ENCODE measurements at places on chromosomes 5 and 9.

- DNase-seq: no peak
Measured at GRCh38 chr5:119341452-119342349, 14.1 kb upstream of the TNFAIP8 start.

GRCh38 chr5:58965677-58966414 is 383.0 kb downstream of the RAB3C start:
- DNase-seq: no peak

DNA sequence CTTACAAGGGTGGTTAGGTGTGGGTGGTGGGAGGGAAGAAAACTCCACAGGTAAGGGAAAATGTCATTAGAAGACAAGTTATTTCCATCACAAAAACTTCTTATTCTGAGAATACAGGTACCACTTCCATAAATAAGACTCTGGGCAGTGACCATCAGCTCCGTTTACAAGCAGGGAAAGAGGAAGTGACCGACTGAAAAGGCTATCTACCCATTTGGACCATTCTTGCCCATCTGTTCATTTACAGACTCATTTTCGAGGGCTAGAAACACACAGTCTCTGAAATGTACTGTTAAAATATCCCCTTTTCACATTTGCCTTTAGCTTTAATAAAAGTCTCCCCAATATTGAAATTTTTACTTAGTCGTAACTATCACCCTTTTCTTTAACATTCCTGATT is 79.5 kb downstream of the TTC39B start:
- no peak for DNase-seq

DNA sequence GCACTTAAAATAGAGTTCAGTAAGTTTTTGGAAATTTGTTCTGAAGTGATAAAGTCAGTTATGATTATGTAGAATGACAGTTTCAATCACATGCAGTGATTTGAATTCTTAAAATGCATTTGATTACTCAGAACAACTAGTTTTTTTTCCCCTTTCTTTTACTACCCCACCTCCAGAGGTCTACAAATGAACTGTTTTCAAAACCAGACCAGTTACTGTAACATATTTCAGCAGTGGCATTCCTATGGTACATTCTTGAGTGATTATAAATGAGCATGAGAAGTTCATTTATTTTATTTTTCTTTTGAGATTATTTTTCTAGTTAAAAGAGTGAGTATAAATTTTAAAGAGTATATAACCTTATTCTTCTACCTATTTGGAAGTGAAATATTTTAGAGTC is 71.6 kb downstream of the NNT start:
- no peak for DNase-seq

DNA sequence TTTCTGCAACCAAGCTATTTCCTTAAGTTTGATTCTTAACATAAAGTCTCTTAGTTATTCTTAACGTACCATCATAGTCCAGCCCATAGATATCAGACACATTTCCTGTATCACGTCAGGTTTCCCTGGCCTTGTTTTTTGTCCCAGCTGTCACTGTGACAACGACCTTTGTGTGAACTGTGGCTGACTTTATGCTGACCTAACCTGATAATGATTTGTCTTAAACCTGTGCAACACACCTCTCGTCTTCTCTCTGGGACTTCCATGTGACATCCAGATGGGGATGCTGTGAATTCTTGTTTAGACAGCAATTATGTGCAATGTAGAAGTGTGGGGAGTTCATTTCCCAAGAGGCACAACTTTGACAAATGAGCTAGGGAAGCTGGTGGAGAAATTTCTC is 662.8 kb downstream of the PTPRD start:
- DNase-seq: no peak

DNA sequence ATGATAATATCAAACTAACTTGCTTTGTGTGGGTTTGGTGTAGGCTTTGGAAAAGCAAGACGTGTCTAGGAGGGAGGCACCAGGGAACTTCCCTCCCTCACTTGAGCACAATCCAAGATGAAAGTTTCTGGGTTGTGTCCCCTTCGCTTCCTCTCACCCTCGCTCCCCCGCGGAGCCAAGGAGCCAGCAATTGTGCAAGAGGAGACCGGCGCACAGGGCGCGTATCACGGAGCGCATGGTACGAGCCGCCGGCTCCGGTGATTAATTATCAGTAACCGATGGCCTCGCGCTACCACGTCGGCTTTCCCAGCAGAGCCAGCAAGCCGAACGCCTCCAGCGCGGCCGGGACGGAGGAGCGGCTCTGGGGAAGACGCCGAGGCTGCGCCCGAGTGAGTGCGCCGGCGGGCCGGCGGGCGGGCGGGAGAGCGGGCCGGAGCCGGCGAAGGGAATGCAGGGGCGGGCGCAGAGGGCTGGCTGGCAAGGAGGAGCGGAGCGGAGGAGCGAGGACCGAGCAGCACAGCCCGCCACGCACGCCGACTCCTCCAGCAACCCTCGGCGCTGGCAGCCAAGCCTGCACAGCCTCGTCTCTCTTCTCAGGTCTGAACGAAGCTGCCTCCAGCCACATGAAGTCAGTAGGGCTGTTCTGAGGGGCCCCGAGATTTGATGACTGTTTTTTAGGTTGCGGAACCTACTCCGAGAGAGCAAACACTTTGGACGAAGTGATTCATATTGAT is 143.6 kb downstream of the BNC2 start:
- DNase-seq: no peak

- no peak for DNase-seq
Measured at GRCh38 chr9:92058026-92058425, 57.2 kb downstream of the SPTLC1 start.

GRCh38 chr5:31741496-31741895 is 102.6 kb downstream of the PDZD2 start:
- no peak for DNase-seq

GRCh38 chr5:80977764-80978163 is 17.6 kb downstream of the RASGRF2 start:
- no peak for DNase-seq

- no peak for DNase-seq
Measured at GRCh38 chr9:110755179-110755578, 86.6 kb downstream of the MUSK start.
